ENCODE measurements at places on chromosomes 5 and 9.

GRCh38 chr5:101084353-101084752 lies 181.3 kb upstream of the ST8SIA4 start:
- no peak for DNase-seq

DNA sequence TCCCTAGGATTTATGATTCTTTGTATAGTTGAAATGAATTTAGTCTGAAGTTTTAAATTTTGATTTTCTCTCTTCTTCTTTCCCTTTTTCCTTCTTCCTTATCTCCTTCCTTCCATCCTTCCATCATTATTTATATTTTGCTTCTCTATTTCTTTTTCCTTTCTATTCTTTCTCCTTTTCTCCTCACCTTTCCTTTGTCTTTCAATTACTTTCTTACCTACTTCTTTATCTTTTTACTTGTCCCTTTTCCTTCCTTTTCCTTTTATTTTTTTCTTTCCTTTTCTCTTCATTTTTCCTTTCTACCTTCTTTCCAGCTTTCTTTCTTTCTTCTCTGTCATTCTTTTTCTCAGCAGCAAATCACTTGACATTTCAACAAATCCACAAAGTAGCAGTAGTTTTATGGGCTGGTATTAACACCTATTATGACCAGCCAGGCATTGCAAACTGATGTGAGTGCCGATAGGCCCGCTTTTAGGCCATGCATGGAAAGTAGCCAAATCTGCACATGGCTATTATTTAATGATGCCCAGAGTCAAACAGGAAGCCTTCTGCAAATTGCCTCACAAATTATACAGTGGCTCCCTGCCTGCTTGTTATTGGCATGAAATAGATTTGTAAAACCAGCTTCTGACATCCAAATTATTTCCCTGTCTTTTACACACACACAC lies 37.1 kb upstream of the NR3C1 start:
- DNase-seq, result no peak

GRCh38 chr5:27158171-27158570 lies 119.8 kb upstream of the CDH9 start:
- no peak for DNase-seq

DNA sequence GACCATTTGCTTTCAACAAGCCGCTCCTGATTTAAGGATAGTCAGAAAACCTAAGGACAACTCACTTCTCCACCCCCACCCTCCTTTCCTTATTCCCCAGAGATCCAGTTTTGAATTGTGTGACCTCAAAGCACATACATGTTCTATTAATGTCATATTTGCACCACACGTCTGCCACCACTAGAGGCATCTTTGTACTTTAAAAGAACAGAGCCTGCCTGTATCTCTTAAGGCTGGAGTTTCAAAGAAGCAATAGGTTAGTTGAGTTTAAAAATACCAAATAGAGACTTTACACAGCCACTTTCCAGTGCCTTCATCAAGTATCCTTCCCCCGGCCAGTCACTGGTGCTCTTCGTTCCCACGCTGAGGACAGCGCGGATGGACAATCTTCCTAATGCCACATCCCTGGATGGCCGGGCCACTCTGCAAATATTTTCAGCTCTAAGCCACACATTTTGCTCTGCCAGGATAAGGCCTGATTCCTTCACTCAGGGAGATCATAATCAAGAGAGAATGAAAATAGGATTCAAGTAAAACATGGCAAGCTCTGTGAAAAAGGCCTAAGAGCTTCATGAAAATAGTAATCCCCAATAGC lies 146.3 kb downstream of the SNCAIP start:
- no peak for DNase-seq

DNA sequence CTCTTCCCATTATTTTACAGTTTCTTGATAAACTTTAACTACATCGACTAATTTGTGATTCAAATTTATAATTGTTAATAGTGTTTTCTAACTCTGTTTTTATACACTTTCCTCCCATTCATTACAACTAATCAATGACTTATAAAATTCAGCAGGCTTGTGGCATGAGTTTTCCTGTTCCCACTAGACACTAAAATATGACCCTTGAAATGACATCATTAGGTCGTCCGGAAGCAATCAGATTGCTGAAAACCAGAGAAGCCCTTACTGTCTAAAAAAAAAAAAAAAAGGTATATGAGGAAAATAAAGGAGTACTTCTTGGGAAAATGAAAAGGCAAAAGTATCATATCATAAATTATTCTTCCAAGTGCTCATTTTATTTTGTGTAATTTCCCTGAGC lies 553.7 kb downstream of the ZNF608 start:
- no peak for DNase-seq

- DNase-seq, result peak; percentile 42
Observed at GRCh38 chr9:90046317-90046861, 441.6 kb downstream of the GADD45G start.

GRCh38 chr5:113742639-113743038 lies 229.1 kb downstream of the YTHDC2 start:
- DNase-seq, result no peak

DNA sequence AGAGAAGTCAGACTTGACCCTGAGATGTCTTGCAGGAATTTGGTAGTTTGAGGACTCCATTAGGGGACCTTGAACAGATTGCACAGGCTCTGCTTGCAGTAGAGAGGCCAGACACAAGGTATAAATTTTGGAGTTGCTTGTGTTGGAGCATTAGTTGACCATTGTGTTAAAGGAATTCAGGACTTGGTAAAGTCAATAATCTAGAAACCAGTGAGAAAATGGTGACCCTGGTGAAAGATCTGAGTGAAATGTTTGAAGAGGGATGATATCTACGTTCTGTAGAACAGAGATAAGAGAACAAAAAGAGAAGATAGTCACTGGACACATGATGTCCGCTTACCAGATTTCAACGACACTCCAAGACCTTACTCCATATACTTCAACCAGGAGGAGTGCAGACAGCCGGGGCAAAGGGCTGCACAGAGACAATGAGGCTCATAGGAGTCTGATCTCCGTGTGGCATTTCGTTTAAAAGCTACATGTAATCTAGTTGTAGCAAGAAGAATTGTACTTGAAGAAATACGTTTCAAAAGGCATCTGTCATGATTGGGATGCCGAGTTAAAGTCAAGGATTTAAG lies 13.2 kb downstream of the DNAJC25 start:
- no peak for DNase-seq

DNA sequence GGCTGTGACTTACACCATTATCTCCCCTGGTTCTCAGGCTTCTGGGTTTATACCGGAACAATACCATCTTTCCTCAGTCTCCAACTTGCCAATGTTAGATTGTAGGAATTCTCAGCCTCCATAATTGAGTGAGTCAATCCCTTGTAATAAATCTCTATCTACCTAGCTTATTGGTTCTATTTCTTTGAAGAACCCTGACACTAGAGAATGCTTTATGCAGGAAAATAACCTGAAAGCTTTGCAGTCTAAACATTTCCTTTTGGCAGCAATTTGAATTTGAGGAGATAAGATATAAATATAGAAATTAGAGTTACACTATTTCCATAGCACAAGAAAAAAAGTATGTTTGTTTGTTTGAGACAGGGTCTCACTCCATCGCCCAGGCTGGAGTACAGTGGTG lies 278.1 kb upstream of the CDH18 start:
- no peak for DNase-seq

DNA sequence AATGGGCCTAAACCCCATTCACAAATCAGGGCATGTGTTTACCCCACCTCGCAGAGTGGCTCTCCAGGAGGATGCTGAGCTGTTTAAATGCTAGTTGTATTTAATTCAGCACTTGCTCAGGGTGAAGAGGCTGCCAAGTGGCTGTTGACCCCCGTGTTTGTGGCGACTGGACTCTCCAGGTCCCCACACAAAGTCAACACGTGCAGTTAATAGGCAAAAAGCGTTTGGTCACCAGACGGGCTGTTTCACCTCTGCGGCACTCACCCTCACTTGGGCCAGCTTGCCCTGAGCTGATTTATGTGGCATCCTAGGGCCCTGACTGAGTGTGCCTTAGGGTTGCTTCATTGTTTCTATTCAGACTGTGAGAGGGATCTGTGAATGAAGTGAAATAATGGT lies 152.3 kb downstream of the GAS1 start:
- DNase-seq, result no peak

GRCh38 chr9:70551396-70551795 lies 136.9 kb upstream of the KLF9 start:
- no peak for DNase-seq

GRCh38 chr9:134627417-134628353 lies 13.9 kb upstream of the COL5A1 start:
- DNase-seq, result peak; percentile 35

GRCh38 chr5:39379693-39380092 lies 15.4 kb upstream of the C9 start:
- no peak for DNase-seq

DNA sequence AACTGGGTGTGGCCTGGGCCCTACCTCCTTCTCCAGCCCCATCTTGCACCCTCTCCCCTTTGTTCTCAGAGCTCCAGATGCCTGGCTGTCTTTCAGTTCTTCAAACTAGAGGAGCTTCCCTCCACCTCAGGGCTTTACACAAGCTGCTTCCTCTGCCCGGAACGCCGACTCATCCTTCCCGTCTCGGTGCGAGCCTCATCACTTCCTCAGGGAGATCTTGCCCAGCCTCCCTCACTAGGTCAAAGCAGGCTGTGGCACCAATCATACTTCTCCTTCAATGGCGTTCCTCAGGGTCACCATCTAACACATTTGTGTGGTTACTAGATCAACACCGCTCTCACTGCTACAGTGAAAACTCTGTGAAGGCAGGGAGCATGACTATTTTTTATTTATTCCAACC lies 56.2 kb upstream of the ZSWIM6 start:
- DNase-seq, result peak; percentile 55

- DNase-seq, result no peak
Observed at GRCh38 chr9:114513055-114513958, 8.0 kb upstream of the WHRN start.

GRCh38 chr5:24633715-24634325 lies 11.0 kb downstream of the CDH10 start:
- no peak for DNase-seq

GRCh38 chr9:69213647-69214046 lies 39.6 kb downstream of the TJP2 start:
- no peak for DNase-seq

DNA sequence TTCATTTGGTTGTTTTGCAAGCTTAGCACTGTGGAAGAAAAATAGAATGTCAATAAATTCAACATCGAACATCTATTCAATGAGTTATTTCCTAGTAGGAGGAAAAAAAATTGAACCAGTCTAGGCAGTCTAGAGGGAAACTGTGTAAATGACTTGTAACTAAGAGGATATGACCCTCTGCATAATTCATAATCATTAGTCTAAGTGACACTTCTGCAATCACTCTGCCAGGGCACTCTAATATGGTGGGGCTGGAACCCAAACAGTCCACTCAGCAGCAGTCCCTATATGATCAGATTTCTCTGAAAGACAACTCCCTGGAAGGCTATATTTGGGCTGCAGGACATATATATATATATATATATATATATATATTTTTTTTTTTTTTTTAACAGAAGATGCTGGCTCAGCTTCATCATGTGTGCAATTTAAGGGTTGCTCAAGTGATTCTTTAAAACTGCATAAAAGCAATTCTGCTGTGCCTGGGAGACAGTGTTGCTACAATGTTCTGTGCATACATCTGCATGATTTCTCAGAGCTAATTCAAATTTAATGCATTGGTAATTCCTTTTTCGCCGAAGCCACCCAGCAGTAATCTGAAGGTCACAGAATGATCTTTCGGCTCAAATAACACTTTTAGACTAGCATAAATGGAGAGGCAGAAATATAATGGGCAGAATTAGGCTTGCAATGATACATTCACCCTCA lies 482.1 kb upstream of the ZNF608 start:
- no peak for DNase-seq

DNA sequence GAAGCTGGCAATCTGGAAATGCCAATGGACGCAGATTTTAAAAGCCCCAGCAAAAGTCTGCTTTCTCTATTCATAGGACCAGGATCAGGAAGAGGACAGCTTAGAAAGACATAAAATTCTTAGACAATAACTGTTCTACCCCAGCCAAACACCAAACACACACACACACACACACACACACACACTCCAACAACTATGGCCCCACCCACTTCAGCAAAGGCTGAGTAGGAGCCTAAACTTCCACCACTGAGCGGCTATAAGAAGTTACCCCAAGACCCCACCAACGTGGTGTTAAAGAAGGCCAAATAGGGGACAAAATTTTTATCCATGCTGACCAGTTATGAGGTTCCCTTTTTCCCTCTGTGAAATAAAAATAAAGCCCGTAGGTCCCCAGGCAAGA lies 32.9 kb downstream of the ZMAT2 start:
- no peak for DNase-seq

- no peak for DNase-seq
Observed at GRCh38 chr5:73625944-73626811, at the start of gene ARHGEF28. TSS of gene ARHGEF28 (plus strand) at chr5:73626196. CDS start at chr5:73684852, 58,656 bp downstream.

GRCh38 chr9:94912700-94913249 lies 186.3 kb downstream of the AOPEP start:
- no peak for DNase-seq

GRCh38 chr5:81125959-81126358 lies 107.2 kb upstream of the CKMT2 start:
- DNase-seq, result no peak

DNA sequence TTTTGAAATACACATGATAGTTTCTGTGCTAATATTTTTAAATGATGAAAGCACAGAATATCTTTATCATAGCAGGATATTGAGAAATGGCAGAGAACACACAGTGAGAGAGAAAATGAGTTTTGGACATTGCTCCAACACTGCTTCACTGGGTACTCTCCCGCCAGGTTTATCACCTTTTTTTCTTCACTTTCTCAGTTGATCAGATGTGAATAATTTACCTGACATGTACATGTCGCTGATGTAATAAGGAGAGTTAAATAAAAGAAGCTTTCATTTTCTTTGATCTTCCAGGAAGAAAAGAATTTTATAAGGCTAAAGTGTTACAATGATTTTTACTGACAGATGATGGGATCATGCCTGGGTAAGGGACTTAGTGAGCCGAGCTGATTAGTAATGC lies 134.5 kb downstream of the ALDH1A1 start:
- DNase-seq, result no peak

GRCh38 chr5:135608761-135609443 lies 30.1 kb upstream of the CXCL14 start:
- no peak for DNase-seq

GRCh38 chr5:139079225-139079990 lies 118.8 kb downstream of the SIL1 start:
- DNase-seq, result no peak

GRCh38 chr9:70614786-70615463 lies 200.5 kb upstream of the KLF9 start:
- DNase-seq, result peak; percentile 61

- no peak for DNase-seq
Observed at GRCh38 chr9:114696814-114697544, 15.0 kb upstream of the TEX48 start.

- DNase-seq, result no peak
Observed at GRCh38 chr9:4192450-4192849, 107.4 kb downstream of the GLIS3 start.

DNA sequence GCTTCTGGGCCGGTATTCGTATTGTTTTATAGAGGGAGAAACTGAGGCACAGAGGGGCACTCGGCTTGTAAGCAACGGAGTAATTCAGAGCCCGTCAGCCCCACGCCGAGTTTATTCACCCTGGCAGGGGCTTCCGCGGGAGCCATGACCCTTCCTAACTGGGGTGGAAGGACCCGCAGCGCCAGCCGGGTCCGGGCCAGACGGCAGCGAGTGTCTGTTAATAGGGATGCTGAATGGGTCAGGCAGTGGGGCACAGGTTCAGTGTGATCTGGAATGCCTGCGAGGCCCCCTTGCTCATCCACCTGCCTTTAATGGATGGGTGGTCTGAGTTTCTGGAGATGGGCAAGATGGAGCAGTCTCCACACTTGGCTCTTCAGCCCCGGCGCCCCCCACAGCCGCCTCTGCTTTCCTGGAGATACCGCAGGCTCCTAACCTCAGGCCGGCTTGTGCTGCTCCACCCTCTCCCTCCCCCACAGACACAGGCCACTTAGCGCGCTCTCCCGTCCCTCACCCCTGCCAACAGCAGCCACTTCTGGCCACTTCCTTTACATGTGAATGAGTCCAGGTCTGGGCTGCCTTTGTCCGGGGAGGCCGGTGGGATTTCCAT lies 147.1 kb downstream of the ERCC6L2 start:
- DNase-seq, result no peak

All from dorsolateral prefrontal cortex (tissue), 122 donors.